Stimulated activated CD4-positive, alpha-beta T cell treated with anti-CD3 and anti-CD28 coated beads, Interleukin-1b, Interleukin-23, amount 100 ng/mL, for 48 hours (primary cell): ENCODE measurements at places on chromosomes 1 and 21.
A peak's percentile ranks its signal among the peaks of the same experiment; 100 is the strongest.

DNA sequence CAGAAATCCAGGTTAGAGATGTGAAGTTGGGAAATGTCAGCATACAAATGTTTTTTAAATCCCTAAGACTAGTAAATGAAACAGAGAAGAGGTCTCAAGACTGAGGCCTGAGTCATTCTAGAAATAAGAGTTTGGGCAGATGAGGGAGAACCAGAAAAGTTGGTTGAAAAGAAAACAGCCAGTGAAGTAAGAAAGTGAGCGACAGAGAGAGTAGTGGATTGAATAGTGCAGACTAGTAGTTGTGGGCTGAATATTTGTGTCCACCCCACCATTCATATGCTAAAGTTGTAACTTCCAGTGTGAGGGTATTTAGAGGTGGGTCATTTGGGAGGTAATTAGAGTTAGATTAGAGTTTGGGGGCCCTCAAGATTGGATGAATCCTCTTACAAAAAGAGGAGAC, 889.2 kb downstream of the TTLL7 start:
- DNase-seq: no peak

- DNase-seq: no peak
These were observed 189.6 kb upstream of the ST6GALNAC5 start for GRCh38 chr1:76677416-76678405.

- peak; percentile 75 for DNase-seq
These were observed 2.5 kb upstream of the METTL25B start for GRCh38 chr1:156725683-156726280.

DNA sequence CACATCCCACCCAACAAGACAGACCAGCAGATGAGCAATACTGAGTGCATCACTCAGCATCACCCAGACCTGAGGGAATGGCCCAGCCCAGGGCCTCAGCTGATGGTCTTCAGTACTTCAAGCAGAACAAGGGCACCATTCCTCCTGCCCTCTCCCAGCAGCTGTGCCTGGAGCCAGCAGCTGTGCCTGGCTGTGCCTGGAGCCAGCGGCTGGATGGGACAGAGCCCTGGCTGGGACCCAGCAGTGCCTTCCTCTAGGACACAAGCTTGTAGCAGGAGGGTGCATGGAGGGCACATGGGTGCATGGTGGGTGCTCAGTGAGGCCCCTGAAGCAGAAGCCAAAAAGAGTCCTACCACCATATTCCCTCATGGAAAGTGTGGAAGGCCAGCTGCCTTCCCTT, 583.8 kb downstream of the NPHP4 start:
- no peak for DNase-seq

GRCh38 chr1:100213141-100213540, 35.1 kb upstream of the LRRC39 start:
- DNase-seq: no peak

DNA sequence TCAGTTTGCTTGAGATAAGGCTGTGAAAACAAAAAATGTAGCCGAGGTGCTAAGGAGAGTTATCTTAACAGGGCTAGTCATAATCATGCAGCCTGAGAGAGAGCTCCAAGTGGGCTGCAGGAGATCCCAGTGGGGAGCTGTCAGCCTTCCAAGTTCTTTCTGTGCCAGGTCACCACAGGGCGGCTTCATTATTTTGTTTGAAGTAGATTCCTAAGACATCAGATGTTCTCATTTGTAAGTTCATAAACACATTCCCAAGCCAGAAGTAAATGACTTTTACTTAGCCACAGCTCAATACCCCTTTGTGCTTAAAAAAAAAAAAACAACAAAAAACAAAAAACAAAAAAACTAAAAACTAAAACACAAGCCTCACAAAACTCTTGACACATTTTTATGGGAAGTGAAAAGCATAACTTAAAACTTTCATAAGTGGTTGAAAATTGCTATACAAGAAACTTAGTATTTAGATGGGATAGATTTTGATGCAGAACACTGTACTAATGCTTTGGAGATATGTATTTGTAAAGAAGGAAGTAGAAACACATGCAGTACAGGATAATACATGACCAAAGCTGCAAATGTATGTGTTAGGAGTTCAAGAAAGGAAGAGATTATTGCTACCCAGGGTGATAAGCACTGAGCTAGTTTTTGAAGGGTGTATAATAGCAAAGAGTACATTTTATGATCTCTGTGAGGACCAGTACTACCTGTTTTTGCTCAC, 8.6 kb downstream of the CDC14A start:
- no peak for DNase-seq

DNA sequence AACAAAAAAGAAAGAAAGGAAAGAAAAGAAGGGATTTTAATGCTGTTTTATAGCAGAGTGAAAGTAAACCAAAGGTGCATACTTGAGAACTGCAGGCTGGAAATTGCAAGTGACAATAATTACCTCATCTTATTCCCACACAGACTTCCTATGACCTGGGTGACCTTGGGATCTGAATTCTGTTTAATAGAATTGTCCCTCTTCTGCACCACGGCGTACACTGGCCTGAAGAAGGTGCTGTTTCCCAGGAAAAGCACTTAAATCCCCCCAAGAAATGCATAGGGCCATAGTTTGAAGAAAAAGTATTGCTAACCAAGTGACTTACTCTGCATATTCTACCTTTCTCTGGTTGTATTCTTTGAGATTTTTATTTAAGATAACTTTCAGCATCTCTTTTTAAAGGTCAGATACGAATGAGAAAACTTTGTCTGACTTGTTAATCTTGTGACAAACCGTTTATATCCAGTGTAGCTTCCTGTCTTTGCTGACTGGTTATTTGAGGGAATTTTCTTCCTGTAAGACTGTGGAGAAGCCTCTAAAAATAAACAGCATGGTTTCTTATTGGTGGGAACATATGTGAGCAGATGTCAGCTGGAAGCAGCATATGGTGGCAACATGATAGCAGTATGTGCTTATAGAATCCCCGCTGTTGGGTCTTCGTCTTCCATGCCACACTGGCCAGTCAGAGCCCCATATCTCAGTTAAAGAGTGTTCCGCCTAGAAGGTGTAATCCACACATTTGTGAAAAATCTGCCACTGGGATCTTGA, 16.3 kb downstream of the TGFB2 start:
- no peak for DNase-seq

GRCh38 chr1:236753516-236753915, 41.6 kb upstream of the MTR start:
- DNase-seq: no peak

GRCh38 chr1:10900691-10901090, 104.2 kb upstream of the CASZ1 start:
- DNase-seq: no peak

- no peak for DNase-seq
These were observed 104.6 kb downstream of the CACNA1E start for GRCh38 chr1:181587870-181588438.

DNA sequence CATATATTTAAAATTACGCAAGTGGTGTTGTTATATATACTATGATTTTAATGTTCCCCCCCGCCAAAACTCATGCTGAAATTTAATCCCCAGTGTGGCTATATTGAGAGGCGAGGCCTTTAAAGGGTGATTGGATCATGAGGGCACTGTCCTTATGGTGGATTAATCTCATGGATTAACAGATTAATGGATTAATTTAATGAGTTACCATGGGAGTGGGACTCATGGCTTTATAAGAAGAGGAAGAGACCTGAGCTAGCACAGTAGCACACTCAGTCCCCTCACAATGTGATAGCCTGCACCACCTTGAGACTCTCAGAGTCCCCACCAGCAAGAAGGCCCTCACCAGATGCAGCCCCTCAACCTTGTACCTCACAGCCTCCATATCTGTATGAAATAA, 34.8 kb downstream of the C1orf198 start:
- DNase-seq: no peak

- no peak for DNase-seq
These were observed 66.9 kb upstream of the TINAGL1 start for GRCh38 chr1:31509124-31510072.

DNA sequence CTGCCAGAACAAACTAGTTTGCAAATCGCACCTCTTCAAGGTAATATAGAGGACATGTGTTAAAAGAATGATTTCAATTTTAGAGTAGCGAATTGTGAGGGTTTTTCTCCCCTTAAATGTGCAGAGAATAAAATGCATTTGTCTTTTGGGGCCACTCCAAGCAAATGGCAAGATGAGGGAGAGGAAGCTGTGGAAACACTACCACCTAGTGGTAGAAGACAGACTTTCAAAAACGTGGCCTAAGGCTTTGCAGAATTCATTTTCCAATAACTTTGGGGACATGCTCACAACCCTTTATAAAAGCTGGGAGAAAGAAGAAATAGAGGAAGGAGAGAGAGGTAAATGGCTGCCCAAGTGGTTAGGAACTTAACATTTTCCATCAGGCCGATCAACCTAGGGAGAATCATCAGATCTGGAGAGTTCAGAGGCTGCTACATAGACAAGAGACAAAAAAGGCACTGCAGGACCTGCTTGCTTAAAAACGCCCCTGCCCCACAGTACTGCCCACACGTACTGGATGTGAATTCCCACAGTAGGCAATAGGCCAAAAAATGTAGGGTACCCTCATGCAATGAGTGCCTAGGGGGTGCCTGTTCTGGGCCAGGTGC, 15.7 kb upstream of the RCAN1 start:
- no peak for DNase-seq

DNA sequence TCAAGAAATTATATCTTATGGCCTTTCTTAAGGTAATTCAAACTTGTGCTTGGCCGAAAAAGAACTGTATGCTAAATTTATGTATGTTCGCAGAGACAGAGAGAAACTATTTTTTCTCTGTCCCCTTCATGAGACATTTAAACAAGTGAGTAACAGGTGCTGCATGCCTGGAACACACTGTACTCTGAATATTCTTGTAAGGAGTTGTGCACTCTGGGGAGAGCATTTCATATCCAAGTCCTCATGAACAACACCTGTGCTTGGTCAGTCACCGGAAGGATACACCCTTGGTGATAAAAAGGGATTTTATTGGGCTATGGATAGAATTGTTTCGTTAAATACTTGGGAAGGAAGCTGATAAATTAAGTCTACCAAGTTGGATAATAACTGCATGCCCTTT, 220.8 kb upstream of the NRIP1 start:
- no peak for DNase-seq

- DNase-seq: peak; percentile 41
These were observed 30.2 kb downstream of the LPAR3 start for GRCh38 chr1:84862810-84863251.

DNA sequence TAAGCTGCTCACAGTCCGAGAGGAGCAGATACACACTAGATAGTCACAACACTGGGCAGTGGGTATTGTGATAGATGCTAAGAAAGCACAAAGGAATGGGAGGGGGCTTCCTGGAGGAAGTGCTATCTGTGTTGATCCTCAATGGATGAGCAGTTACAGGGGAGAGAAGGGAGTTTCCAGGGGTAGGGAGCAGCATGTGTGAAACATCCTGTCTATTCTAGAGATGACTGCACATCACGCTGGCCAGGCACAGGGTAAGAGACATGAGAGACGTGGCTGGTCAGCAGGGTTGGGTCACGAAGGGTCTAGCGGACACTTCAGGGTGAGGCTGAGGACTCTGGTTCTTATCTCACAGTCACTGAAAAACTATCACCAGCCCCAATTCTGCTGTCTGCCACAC, 235.2 kb downstream of the TRABD2B start:
- DNase-seq: no peak
